ENCODE measurements at places on chromosomes 3 and 15.
A peak's percentile ranks its signal among the peaks of the same experiment; 100 is the strongest.

DNA sequence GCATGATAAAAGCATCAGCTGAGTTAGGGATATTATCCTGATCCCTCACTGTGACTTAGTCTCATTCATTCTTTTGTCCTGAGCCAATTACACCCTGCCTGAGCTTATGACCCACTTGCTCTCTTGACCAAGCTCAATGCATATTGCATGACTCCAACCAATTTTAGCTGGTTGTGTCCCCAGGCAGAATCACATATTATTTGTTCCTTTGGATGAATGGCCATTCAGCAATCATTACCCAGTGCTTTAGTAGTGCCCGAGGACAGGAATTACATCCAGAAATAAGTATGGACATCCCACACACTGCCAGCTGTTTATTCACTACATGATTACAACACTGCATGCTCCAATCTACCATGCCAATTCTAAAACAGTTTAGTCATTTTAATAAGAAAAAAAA, 322.5 kb downstream of the ZBBX start:
- no peak for DNase-seq

GRCh38 chr3:124149771-124150170, 157.8 kb upstream of the ROPN1 start:
- DNase-seq: no peak

- no peak for DNase-seq
These were observed 13.0 kb upstream of the POC1A start for GRCh38 chr3:52167240-52167639.

GRCh38 chr3:127442506-127442905, 148.0 kb downstream of the TPRA1 start:
- DNase-seq: no peak

- DNase-seq: no peak
These were observed 521.5 kb downstream of the RSL24D1 start for GRCh38 chr15:54675241-54675640.

GRCh38 chr3:37734886-37735285, 126.8 kb upstream of the CTDSPL start:
- no peak for DNase-seq

DNA sequence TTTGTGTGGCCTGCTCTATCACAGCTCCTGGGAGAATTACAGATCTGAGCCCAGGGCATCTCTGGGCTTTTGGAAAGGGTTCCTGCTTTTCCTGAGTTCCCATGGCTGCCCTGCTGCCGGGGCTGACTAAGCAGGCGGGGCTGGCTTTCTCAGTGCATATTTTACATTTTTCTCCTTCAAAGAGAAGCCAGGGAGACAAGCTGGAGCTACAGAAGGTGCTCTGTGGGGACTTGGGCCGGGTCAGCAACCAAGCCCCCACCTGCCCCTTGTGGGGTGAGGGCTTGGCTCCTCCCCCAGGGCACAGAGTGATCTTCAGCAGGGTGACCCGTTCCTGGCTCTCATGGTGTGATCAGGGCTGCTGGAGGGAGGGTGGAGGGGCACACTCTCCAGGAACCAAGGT, 17.4 kb downstream of the ABTB1 start:
- no peak for DNase-seq

- no peak for DNase-seq
These were observed 33.5 kb downstream of the STARD9 start for GRCh38 chr15:42608752-42609488.

- no peak for DNase-seq
These were observed 53.8 kb downstream of the RBMS3 start for GRCh38 chr3:29334706-29335105.

DNA sequence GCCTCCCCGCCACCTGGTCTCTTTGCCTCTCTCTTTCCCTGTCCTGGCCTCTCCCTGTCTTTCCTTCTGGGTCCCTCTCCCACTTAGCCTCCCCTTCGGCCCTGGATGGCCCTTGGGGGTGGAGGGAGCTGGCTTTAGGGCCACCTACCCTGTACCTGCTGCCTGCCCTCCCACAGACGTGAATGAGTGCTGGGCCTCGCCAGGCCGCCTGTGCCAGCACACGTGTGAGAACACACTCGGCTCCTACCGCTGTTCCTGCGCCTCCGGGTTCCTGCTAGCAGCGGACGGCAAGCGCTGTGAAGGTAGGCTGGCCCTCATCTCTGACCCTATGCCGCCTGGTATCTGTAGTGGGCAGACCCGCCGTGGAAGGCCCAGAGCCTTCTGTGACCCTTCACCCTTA, 80.7 kb downstream of the FBLN2 start:
- no peak for DNase-seq

DNA sequence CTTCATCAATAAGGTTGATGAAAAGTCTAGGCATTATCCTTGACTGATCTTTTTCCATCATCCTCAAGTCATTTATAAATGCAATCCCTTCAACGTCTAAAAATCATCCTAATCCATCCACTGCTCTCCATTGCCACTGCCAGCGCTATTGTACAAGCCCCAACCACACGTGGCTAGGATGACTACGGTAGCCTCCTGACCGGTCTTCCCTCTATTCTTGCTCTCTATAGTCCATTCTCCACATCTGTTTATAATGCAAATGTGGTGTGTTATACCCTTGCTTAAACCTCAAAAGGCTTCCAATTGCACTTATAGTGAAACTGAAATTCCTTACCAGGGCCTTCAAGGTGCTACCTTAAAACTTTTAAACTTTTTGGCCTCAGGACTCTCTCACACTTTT, 410.6 kb upstream of the ADAMTS9 start:
- no peak for DNase-seq

DNA sequence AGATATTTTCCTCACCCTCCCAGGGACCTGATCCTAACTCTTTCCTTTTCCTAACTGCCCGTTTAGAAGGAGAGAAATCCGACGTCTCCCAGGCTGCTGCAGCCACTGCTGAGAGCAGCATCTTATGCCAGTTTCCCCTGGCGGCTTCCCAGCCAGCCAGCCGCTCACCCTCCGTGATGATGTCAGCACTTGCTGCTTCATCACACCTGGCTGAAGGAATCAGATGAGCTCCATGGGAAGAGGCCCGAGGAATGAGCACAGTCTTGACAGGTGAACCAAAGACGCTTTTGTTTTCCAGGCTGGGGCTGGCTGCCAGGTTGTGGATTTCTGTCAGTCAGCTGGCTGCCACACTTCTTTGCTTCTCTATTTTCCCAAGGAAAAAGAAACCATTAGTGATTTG, 445.1 kb upstream of the RBMS3 start:
- no peak for DNase-seq

GRCh38 chr15:88982304-88982945, 69.2 kb upstream of the MFGE8 start:
- DNase-seq: peak; percentile 31

DNA sequence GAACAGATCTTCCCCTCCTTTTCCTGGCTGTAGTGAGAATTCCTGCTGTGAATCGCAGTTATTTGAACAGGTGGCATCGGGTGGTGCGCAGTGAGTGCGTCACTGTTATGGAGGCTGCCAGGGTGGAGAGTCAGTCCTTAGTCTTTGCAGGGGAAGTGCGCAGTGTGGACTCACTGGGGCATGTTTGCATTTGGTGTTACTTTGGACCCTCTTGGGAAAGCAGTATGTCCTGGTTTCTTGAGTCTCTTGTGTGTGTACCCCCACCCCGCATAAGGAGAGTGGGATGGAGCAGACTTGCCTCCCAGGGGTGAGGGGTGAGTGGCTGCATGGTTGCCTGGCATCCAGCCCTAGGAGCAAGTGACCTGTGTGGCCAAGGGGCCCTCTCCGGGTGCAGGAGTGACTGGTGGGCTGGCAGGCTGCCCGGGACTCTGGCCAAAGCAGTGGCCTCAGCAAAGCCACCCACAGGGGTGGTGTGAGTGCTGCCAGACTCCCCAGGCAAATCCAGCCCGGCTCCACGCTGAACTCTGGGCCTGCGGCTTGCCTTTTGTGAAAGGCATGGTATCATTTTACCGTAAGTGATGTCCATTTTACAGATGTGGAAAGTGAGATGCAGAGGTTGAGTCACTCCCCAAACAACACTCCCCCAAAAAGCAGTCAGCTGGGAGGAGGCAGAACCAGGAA, 46.4 kb downstream of the DNASE1L3 start:
- DNase-seq: no peak

DNA sequence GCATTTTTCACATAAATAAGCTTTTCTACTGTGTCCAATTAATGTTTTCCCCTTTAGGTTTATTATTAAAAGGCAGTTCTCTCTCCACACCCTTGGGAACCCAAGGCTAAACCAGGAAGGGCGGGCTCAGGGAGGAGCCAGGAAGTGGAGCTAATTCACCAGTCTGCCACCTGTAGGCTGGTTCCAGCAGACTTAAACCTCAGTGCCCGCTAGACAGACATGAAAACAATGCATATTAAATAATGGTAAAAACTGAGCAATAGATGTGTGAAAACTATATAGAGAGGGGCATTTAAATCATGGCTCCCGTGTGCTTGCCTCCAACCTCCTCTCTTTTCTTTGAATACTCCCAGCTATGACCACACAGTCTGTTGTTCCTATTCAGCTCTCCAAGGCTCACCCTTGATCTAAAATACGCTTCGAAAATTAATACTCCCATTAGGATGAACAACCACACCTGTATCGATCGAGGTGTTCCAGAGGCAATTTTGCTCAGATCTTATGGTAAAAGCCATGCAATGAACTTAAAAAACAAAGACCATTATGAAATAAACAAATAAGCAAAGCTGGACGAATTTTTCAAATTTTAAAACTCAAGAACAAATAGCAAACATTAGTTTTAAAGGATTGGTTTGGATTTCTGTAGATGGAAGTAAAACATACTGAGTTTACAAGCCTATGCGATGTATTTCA, 253.3 kb downstream of the TJP1 start:
- DNase-seq: no peak

- DNase-seq: peak; percentile 69
These were observed at the start of gene SPRED1 for GRCh38 chr15:38252481-38253350. Gene SPRED1 (plus strand): TSS chr15:38252836. CDS start chr15:38253186, 350 bp downstream.

GRCh38 chr3:58088501-58088900, 80.3 kb downstream of the FLNB start:
- DNase-seq: no peak

DNA sequence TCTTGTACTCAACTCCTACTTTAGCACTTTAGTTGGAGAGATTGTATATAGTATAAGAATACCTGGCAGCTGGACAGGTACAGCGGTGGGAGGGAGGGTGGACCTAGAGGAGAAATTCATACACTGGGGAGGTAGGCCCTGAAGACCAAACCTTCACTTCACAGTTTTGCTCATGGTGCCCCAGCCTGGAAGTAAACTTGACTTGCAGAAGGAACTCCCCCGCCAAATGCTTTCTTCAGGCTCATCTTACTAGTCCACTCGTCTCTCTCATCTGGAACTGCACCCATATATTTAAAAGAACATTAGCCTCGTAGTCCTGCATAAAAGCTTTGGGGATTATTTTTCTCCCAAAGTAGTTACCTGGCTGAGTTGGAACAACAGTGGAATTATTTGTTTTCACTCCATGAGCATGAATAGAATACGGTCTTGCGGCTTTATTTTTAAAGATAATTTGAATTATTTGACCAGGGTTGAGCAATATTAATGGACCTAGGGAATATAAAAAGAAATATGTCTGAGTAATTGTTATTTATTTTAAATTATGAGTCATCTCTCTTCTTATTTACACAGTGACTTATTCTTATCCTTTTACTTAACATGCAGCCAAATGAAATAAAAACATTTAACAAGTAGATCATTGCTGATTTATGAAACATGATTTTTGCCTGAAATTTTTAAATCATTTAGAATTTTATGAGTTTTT, 25.5 kb upstream of the CP start:
- no peak for DNase-seq

DNA sequence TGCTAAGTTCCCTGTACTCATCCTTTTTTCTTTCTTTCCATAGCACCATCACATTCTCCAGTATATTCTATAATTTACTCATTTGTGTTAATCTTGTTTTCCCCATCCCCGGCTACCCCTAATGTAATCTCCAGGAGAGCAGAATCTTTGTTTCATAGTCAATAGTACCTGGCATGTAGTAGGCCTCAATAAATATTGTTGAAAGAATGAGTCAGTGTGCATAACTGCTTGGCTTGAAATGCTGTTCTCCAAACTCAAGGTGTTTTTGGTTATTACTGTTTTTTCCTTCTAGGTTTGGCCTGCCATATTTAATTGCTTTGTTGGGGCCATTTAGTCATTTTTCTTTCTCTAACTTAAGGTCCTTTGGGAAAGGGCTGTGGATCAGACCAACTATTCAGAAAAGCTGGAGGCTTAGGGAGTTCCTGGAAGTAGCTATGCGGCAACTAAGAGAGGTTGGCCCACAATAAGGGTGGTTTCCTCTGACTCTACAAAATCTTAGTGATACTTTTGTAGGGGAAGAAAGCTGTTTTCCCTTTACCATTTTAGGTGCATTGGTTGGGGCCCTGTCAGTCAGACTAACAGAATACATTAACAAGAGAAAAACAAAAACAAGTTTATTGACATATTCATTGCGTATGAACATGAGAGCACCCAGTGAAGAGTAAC, 28.4 kb downstream of the KAT2B start:
- no peak for DNase-seq

All from inflammatory macrophage treated with lipopolysaccharide for 1 hour (primary cell).